T-helper 1 cell (primary cell): ENCODE measurements at places on chromosomes 1 and 21.

- no peak for DNase-seq
Measured at GRCh38 chr21:25507522-25507921, 99.8 kb downstream of the MRPL39 start.

- DNase-seq: no peak
Measured at GRCh38 chr1:248804771-248805681, 20.7 kb downstream of the SH3BP5L start.

DNA sequence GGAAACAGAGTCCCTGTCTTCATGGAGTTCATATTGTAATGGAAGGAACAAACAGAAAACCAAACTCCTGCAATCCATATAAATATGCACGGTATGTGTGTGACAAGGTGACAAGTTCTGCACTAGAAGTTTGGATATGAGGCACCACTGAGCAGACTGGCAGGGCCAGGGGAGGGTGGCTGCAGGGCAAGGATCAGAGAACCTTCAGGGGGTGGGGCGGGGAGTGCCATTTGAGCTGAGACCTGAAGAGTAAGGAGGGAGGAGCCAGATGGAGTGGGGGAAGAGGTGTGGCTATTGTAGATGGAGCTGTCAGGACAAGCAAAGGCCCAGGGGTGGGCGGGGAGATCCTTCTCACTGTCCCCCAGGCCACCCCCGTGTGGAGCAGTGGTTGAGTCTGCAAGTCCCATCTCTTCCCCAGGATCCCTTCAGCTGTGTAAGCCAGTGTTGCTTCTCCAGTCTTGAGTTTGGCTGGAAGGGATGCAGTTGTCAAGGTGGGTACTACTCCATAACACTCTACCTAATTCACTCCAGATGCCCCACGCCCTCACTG, 76.4 kb downstream of the ATP5PO start:
- no peak for DNase-seq

- no peak for DNase-seq
Measured at GRCh38 chr1:15662477-15662876, 21.6 kb upstream of the PLEKHM2 start.

GRCh38 chr1:20983297-20983889, 193.3 kb downstream of the EIF4G3 start:
- DNase-seq: no peak

- DNase-seq: no peak
Measured at GRCh38 chr1:25116832-25117231, 115.5 kb downstream of the SYF2 start.

DNA sequence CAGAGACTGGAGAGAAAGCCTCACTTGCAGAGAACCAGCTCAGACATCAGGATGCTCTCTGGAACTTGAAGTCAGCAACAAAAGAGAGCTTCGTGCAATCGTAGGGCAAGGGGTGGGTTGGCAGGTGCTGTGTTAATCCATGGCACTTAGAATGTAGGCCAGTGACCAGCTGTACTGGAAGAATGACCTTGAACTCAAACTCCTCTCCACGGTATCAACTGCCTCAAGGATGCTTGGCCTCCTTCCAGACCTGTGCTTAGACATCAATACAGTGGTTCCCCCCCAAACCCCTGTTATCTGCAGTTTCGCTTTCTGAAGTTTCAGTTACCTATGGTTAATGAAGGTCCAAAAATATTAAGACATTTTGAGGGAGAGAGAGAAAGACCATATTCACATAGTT, 6.5 kb downstream of the KANK4 start:
- DNase-seq: no peak

- no peak for DNase-seq
Measured at GRCh38 chr1:197286634-197287033, 18.6 kb downstream of the CRB1 start.

GRCh38 chr21:40797891-40798290, 49.1 kb downstream of the DSCAM start:
- DNase-seq: no peak

DNA sequence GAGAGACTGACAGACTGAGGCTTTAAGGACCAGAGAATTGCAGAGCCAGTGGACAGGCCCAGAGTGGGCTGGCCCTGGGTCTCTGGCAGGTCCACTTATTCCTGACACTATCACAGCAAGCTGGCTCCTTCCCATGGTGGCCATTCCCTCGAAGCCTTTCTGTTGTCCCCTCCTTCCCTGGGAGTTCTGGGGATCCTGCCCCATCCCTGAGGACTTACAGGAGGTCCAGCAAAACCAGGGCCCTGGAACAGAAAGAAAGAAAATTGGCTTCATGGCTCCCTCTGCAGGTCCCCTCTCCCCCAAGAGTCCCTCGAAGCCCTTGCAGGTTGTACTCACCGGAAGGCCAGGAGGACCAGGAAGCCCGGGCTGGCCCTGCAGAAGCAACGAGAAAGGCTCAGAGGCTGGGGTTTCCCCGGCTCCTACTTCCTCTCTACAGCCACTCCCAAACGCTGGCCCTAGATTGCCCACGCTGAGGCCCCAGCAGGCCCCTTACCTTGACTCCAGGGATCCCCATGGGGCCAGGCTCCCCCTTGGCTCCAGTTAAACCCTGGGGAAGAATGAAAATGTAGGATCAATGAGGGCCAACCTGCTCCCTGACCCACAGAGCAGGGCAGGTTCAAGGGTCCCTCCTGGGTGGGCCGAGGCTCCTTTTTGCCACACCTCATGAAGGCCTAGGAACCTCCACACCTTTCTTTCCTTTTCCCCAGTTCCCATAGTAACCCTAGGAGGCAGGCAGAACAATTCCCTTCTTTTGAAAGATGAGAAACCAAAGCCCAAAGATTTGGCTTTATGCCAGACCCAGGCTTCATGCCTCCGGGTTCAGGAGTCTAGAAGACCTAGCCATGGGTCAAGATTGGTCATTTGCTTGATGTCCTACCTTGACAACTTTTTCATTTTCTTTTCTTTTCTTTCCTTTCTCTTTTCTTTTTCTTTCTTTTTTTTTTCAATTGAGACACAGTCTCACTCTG, 4.6 kb downstream of the COL9A2 start:
- no peak for DNase-seq

GRCh38 chr1:193322211-193322610, 135.8 kb upstream of the B3GALT2 start:
- DNase-seq: no peak

- DNase-seq: no peak
Measured at GRCh38 chr1:156458181-156458503, 42.4 kb downstream of the MEF2D start.

- no peak for DNase-seq
Measured at GRCh38 chr21:33020558-33021100, 5.1 kb upstream of the OLIG2 start.

GRCh38 chr1:119774746-119775490, 6.2 kb upstream of the HMGCS2 start:
- no peak for DNase-seq

- DNase-seq: no peak
Measured at GRCh38 chr1:15472587-15472986, 3.3 kb upstream of the CELA2B start.

DNA sequence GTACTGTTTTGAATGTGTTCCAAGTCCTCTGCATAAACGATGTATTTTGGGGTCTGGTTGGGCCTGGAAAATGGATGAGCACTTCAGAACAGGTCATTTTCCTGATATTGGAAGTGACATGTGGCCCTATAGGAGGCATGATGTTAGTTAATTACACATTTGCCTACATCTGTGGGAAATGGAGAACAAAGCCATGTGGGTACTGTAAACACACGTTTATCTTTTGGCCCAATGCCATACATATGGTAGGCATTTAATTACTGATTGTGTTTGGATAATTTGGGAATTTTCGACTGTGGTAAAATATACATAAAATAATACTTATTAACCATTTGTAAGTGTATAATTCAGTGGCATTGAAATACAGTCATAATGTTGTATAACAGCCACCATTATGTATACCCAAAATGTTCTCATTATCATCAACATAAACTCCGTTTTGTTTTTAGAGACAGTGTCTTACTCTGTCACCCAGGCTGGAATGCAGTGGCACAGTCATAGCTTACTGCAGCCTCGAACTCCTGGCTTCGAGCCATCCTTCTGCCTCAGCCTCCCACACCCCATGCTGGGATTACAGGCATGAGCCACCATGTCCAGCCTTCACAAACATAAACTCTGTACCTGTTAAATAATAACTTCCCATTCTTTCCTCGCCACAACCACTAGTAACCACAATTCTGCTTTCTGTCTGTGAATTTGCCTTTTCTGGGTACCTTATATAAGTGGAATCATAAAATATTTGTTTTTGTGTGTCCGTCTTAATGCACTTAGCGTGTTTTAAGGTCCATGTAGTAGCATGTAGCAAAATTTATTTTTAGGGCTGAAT, 11.9 kb upstream of the RNPEP start:
- DNase-seq: no peak

- no peak for DNase-seq
Measured at GRCh38 chr1:168317309-168317708, 36.6 kb downstream of the TBX19 start.

DNA sequence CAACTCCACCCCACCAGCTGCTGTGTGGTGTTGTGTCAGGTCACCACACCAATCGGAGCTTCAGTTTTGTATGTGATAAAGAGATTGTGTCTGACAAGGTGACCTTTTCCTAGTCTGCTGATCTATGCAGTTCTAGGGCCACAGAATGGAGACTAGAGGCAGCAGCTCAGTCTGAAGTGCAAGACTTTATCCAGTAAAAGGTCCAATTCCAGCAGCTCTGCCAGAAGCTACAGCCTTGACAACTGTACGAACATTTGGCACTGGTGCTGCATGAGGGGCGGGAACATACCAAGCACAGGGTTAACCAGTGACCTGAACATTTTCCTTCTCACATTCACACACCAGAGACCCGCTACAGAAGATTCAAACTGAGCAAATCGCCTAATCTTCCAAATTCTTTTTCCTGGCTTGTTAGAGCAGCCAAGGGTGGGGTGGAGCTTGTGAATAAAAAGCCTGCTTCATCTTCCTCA, 9.3 kb downstream of the FMO1 start:
- no peak for DNase-seq

GRCh38 chr1:119646521-119647227, 1.4 kb downstream of the ZNF697 start:
- no peak for DNase-seq

DNA sequence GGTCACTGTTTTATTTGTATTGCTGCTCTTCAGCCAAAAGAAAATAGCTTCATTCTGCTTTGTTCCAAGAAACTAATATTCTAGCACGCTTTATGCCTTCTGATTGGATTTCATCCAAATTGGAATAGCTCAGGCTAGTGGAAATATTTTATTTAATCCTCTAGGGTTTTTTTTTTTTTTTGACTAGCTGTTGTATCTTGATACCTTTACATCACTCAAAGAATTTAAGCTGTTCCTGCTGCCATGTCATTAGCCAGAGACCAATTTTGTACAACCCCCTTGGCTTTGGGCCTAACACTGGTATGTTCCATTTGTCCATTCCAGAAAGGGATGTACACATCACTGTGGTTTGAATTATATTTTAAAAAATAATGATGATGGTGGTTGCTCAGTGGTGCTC, 103.0 kb downstream of the DISC1 start:
- no peak for DNase-seq

DNA sequence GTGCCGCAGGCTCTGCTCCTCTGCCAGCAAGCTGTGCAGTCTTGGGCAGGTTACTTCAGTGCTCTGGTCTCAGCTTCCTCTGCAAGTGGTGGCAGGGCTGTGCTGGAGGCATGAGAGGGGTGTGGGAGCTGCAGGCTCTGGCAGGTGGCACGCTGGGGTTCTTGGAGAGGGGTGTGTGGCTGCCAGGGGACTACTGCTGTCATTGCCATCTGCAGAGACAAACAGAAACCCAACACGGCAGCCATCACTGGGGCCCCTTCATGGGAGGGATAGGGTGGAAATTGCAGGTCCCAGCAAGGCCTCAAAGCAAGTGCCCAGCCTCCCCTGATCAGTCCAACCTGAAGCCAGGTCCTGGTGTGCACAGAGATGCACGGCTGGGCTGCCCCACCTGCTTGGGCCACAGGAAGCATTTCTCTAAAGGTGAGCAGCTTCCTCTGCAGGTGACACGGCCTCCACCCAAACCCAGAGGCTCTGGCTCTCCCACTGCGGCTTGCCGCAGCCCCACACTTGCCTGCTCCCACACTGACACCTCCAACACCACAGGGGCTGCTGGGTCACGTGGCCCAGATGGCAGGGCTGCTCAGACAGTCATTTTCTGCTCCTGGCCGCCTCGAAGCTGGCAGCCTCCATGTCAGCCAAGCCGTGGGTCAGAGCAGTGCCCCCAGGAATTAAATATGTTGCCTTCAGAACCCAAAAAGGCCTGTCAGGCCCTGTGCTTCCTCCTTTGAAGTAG, 4.1 kb upstream of the COL6A2 start:
- no peak for DNase-seq

GRCh38 chr1:221286399-221286798, 407.2 kb downstream of the HLX start:
- DNase-seq: no peak

GRCh38 chr1:81836007-81836626, 35.4 kb downstream of the ADGRL2 start:
- no peak for DNase-seq

GRCh38 chr1:155324037-155324716, 3.5 kb downstream of the RUSC1 start:
- peak; percentile 88 for DNase-seq

DNA sequence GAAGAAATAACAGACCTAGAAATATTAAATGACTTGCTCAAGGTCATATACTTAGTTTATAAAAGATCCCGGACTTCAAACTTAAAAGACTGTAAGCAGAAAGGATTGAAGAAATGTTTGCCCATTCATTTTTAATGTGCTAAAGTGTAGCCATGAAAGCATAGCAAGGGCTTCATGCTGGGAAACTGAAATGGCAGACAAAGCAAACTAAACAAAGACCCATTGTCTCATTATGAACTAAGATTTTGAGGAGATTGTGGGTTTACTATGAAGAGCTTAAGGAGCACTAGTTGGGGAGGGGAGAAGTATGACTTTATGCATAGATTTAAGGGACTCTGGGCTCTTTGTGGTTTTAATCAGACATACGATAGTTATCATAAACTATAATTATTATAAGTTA, 26.3 kb downstream of the ADAMTS1 start:
- no peak for DNase-seq

DNA sequence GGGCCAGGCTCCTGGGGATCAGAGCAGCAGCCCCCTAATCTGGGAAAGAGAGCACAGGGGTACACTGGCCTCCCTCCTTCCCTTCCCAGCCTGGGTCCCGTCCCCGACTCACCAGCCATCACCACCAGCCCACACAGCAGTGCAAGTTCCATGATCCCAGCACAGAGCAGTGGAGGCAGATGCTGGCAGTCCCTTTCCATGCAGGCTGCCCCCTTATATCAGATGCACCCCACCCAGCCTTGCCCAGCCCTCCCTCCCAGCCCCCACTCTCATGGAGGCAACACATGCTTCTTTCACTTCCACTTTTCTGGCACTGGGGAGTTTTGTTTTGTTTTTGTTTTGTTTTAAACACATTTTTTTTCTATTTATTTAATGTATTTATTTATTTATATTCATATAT, at the start of gene PLA2G2D:
Gene PLA2G2D (minus strand): TSS at position 190 of the 400 bp plus-strand sequence. CDS start 38 bp downstream, at position 152.
- no peak for DNase-seq

GRCh38 chr1:178124115-178124514, 30.2 kb downstream of the RASAL2 start:
- no peak for DNase-seq

GRCh38 chr1:243725846-243726245, 124.2 kb downstream of the AKT3 start:
- DNase-seq: no peak

DNA sequence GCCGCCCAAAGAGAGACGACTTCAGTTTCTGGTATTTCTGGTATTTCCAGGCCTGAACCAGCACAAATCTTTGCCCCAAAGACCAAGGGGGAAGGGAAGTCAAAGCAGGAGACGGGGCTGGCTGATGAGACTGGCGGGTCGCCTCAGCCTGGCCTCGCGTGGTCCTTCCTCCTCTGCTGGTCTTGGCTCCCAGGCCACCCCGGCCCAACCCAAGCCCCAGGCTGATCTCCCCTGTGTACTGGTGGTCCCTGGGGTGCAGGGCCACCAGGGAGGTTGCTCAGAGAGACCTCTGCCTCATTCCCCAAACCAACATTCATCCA, 19.9 kb downstream of the WNT4 start:
- no peak for DNase-seq
